Activated naive CD4-positive, alpha-beta T cell treated with anti-CD3 and anti-CD28 coated beads for 36 hours (primary cell): ENCODE measurements at places on chromosomes 11 and 22. TPM values are rescaled to one million over a fixed set of nuclear protein-coding genes. Genes with fewer than 3 reads are reported as not detected.

The SHANK2 gene
- total RNA-seq = not detected

DNA sequence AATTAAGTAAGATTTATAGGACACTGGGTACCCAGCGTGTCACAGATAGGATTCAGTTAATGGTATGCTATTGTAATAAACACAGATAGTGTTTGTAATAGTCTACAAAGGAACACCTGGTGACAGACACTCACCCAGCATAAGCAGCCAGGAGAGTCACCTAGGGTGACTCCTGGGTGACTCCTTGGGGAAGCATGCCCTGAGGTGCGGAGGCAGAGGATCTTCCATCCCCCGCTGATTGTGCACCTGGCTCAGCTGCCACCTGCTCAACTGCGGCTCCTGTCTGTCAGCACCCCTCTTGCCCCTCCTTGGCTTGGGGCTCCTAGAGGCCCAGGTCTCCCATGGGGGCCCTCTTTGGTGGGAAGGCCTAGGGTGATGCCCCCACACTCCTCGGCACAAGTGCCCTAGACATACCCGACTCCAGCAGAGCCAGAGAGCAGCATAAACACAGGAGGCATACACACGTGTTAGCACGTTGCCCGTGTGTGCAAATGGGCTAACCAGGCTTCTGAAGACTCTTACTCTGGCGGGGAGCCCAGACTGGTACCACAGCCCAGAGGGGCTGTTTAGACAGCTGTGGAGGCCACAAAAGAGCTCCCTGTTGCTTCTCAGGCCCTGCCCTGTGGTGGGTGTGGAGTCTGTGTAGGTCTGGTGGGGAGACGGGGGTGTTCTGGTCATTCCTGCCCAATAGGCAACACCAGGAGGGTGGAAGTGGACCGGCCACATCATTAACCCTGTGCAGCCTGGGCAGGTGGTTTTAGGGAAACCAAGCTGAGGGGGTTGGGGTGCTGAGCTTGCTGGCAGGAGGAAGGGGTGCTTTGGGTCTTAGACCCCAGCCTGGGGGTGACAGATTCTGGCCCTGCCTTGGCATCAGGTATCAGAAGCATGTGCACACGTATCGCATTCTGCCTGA, 3.0 kb downstream of the INPPL1 start:
- no peak for DNase-seq
- no peak overlapping the region for H3K4me3 ChIP-seq
- peaks cover 16% of the 10 kb centered on the region for H3K4me1 ChIP-seq
- no peaks in the 10 kb centered on the region for H3K27me3 ChIP-seq

GRCh38 chr11:95907476-95907875, 16.4 kb downstream of the MTMR2 start:
- no peak overlapping the region for H3K27ac ChIP-seq
- H3K4me3 ChIP-seq = no peak overlapping the region
- peaks cover 9% of the 10 kb centered on the region for H3K4me1 ChIP-seq
- no peak for DNase-seq

DNA sequence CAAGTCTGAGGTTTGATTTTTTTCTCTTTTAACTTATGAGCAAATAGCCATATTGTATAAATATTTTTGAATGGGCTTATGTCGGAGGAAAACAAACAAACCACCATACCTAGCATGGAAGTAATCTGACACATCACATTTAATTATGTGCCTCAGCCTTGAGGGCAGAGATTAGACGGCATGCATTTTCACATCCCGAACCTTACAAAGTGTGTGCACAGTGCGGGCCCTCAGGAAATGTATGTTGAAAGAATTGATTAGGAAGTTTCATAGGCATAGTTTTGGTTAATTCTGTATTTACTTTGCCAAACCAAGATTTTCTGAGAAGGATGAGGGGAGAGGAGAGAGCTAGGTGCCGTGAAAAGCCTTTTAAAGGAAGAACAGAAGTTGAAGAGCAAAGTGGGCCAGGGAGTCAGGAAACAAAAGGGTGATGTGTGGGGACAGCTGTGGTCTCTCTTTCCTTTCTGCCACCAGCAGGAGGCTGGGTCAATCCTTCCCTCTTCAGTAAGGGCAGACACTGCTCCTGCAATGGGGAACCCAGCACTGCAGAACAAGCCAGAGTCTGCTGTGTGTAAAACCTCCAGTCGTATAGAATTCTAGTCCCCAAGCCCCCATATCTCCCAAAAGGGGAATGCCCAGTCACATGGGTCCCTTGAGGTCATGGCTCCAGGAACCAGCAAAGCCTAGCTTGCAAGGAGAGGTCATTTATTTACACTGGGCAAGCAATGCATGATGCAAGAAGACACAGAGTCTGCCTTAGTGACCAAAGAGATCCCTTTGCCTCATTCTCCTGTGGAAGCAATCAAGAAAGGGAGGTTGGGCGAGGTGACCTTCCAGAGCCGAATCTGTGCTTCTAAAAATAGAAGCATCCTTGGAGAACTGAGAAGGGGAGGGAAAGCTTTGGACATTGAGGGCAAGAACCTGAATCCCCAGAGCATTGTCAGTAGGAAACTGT, 71.1 kb upstream of the OLFML1 start:
- no peak overlapping the region for H3K4me3 ChIP-seq
- no peak overlapping the region for H3K27ac ChIP-seq
- peaks cover 4% of the 10 kb centered on the region for H3K36me3 ChIP-seq
- no peak for DNase-seq
- H3K27me3 ChIP-seq = peaks cover 22% of the 10 kb centered on the region

DNA sequence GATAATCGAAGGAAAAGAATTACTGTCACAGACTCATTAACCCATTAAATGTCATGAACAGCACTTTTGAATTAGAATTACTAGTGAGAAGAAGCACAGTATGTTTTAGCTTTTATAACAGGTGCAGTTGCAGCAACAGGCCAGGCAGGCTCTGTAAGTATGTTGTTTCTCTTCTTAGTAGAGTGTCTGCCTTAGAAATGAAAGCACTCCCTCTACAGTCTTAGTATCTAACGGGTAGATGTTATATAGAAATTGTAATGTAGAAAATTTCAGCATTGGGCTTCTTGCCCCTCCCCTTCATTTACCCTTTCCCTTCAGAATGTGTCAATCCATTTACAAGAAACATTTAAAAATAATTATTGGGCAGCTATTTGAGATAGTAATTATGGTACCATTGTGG, 87.4 kb downstream of the HIPK3 start:
- no peak overlapping the region for H3K4me3 ChIP-seq
- no peak for DNase-seq
- H3K27me3 ChIP-seq = no peaks in the 10 kb centered on the region

GRCh38 chr22:36197065-36197440, 4.6 kb downstream of the APOL4 start:
- H3K4me1 ChIP-seq = peaks cover 13% of the 10 kb centered on the region
- no peaks in the 10 kb centered on the region for H3K27me3 ChIP-seq
- no peak for DNase-seq
- H3K4me3 ChIP-seq = no peak overlapping the region
- no peaks in the 10 kb centered on the region for H3K36me3 ChIP-seq
- H3K27ac ChIP-seq = no peak overlapping the region

- H3K4me1 ChIP-seq = peaks cover 46% of the 10 kb centered on the region
- no peaks in the 10 kb centered on the region for H3K27me3 ChIP-seq
- peak overlapping the region; percentile 94 for H3K4me3 ChIP-seq
- peak; percentile 68 for DNase-seq
- H3K27ac ChIP-seq = peak overlapping the region; percentile 96
Observed at GRCh38 chr22:40345815-40346184, 500 bp upstream of the ADSL start.

- H3K4me3 ChIP-seq = no peak overlapping the region
- peaks cover 23% of the 10 kb centered on the region for H3K4me1 ChIP-seq
- no peaks in the 10 kb centered on the region for H3K27me3 ChIP-seq
Observed at GRCh38 chr22:37913233-37913721, 7.2 kb downstream of the MICALL1 start.

- no peaks in the 10 kb centered on the region for H3K36me3 ChIP-seq
- H3K27me3 ChIP-seq = no peaks in the 10 kb centered on the region
- no peak overlapping the region for H3K4me3 ChIP-seq
- H3K27ac ChIP-seq = no peak overlapping the region
Observed at GRCh38 chr11:2846056-2846455, 39.5 kb downstream of the CDKN1C start.

The MAP6 gene
- total RNA-seq = not detected

The DNAJB13 gene
- total RNA-seq = 0.26 TPM

GRCh38 chr11:133900176-133901105, 55.1 kb upstream of the SPATA19 start:
- peaks cover 4% of the 10 kb centered on the region for H3K36me3 ChIP-seq
- DNase-seq = no peak
- no peak overlapping the region for H3K27ac ChIP-seq
- H3K27me3 ChIP-seq = no peaks in the 10 kb centered on the region
- H3K4me3 ChIP-seq = no peak overlapping the region
- no peaks in the 10 kb centered on the region for H3K4me1 ChIP-seq

- no peak overlapping the region for H3K4me3 ChIP-seq
- H3K4me1 ChIP-seq = peaks cover 6% of the 10 kb centered on the region
- peak; percentile 76 for DNase-seq
- H3K27ac ChIP-seq = no peak overlapping the region
- no peaks in the 10 kb centered on the region for H3K36me3 ChIP-seq
Observed at GRCh38 chr22:18156878-18157713, 7.1 kb downstream of the USP18 start.

- H3K4me1 ChIP-seq = peaks cover 10% of the 10 kb centered on the region
- DNase-seq = peak; percentile 92
- H3K27ac ChIP-seq = peak overlapping the region; percentile 73
- no peaks in the 10 kb centered on the region for H3K27me3 ChIP-seq
- H3K36me3 ChIP-seq = peaks cover 24% of the 10 kb centered on the region
Observed at GRCh38 chr22:42581762-42582716, 28.3 kb downstream of the SERHL2 start.

GRCh38 chr22:41810022-41810421, 9.5 kb downstream of the CCDC134 start:
- DNase-seq = no peak
- H3K27me3 ChIP-seq = no peaks in the 10 kb centered on the region
- peaks cover 1% of the 10 kb centered on the region for H3K4me1 ChIP-seq
- H3K36me3 ChIP-seq = peaks cover 21% of the 10 kb centered on the region

GRCh38 chr11:111285189-111286091, 12.9 kb upstream of the POU2AF3 start:
- no peak for DNase-seq
- no peaks in the 10 kb centered on the region for H3K36me3 ChIP-seq
- no peaks in the 10 kb centered on the region for H3K4me1 ChIP-seq
- H3K4me3 ChIP-seq = no peak overlapping the region

DNA sequence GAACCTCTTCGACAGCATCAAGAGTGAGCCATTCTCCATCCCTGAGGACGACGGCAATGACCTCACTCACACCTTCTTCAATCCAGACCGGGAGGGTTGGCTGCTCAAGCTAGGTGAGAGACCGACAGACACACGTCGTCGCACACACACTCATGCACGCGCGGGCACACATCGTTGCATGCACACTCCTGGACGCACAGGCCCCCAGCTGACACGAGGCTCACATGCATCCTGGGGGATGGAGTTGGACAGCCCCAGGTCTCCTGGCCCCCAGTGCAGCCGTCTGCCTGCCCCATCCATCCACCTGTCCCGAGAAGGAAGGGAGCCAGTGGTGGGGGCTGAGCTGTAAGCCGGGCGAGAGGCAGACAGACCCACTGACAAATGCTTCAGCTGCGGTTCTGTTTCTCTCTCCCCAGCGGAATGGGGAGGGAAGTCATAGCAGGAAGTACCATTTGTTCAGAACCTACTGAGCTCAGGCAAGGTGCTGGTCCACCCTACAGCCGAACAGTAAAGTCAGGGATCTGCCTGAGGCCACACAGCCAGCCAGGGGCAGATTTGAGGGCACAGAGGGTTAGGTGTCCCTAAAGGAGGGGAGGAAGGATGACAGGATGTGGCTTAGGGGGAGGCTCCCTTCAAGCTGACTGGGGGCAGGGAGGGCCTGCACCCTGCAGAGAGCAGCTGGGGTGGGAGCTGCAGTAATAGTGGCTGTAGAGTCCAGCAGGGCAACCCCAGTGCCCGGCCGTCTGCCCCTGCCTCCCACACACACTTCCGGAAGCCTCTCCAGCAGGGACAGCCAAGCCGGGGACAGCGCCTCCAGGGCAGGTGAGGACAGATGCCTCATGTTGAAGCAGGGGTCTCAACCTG, 27.1 kb downstream of the CYTH4 start:
- peak overlapping the region; percentile 78 for H3K27ac ChIP-seq
- peak; percentile 74 for DNase-seq
- H3K27me3 ChIP-seq = no peaks in the 10 kb centered on the region
- H3K4me1 ChIP-seq = peaks cover 66% of the 10 kb centered on the region

The MB gene
- total RNA-seq = not detected

The OR52M1 gene
- total RNA-seq = not detected

The CHADL gene
- 0.17 TPM for total RNA-seq

The CALCA gene
- total RNA-seq = not detected
